Amygdala (tissue), 56 donors: ENCODE measurements at places on chromosomes 12 and 14.

GRCh38 chr12:13000925-13001774 is 1.1 kb upstream of the HEBP1 start:
- DNase-seq = peak; percentile 55

DNA sequence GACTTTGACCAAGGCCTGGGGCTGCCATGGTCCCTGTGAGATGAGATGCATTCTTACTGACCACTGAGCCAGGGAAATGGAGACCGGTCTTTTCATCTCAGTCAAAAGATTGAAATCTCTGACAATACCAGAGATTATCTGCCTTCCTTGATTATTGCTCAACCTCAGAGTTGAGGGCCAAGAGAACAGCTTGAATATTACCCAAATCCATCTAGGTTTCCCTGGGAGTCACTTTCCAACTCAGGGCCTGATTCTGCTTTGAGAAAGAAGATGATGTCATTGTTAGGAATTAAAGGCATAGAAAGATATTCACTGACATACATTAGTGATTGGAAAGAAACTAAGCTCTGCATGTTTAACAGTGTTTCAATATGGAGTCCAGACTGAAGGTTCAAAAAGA is 515.9 kb upstream of the TBX3 start:
- no peak for DNase-seq

DNA sequence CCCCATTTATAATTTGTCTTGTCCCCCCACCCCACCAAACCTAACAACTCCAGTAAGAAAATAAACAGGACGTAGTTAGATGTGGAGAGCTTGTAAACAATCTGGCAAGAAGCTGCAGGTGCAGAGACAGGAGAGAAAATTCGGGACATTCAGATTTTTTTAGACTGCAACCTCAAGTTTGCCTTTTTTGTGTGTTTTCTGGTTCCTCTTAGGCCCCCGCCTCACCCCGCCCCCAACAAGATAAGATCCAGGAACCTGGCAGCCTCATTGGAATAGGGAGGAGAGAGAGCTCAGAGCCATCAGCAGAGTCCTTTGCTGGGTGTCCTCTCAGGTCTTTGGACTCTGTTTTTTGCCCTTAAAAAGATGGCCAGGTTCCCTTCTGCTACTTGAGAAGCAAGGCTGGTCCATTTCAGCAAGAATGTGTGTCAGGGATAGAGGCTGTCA is 2.9 kb downstream of the HOXC10 start:
- DNase-seq = no peak

DNA sequence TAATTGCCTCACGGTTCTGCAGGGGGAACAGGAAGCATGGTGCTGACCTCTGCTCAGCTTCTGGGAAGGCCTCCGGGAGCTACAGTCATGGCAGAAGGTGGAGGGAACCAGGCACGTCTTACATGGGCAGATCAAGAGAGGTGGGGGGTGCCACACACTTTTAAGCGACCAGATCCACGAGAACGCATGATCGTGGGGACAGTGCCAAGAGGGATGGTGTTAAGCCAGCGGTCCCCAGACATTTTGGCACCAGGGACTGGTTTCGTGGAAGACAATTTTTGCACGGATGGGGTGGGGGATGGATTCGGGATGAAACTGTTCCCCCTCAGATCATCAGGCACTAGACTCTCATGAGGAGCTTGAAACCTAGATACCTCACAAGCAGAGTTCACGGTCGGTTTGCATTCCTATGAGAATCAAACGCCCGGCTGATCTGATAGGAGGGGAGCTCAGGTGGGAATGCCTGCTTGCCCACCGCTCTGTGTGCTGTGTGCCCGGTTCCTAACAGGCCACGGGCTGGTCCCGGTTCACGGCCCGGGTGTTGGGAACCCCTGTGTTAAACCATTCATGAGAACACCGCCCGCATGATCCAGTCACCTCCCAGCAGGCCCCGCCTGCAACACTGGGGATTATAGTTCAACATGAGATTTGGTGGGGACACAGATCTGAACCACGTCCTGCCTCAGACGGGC is 96.9 kb downstream of the ADGRD1 start:
- DNase-seq = no peak

DNA sequence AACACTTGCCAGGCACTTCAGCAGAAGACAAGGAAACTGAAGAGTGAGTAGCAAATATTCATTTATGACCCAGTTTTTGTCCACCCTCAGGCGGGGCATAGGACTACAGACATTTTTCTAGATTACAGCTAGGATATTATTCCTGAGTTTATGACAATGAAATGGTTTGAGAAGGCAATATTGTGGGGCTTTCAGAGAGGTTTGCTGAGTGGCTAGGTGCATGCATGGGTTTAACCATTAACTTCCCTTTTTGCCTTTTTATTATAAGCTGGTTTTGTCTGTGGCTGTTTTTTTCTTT is 104.0 kb upstream of the BCAT1 start:
- DNase-seq = no peak

DNA sequence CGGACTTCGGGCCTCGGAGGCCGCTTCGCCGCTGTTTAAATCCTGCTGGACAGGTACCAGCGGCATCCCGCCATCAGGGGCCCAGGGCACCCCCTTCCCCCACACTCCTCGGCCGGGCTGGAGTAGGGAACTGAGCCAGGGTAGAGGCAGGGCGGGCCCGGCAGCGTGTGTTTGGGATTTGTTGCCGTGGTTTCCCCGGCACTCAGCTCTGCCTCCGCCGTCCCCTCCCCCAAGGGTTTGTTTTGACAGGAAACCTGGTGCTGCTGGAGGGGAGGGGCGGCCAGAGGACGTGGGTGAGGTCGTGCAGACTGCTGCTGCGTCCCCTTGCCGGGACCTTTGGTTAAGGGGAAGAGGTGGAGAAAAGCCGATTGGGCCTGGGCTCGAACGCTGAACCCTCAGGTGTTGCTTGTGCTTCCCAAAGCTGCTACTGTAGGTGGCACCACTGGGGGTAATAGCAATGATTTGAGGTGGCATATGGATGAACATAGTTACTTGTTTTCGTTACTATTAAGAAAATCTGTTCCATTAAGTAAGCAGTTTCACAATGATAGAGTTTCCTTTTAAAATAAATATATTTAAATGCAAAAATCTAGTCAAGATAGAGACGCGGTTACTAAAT is 778 bp downstream of the TCP11L2 start:
- DNase-seq = peak; percentile 40

- no peak for DNase-seq
Observed at GRCh38 chr14:103659631-103660030, 30.6 kb downstream of the KLC1 start.

GRCh38 chr12:24945039-24945438 is 3.9 kb downstream of the BCAT1 start:
- DNase-seq = no peak

DNA sequence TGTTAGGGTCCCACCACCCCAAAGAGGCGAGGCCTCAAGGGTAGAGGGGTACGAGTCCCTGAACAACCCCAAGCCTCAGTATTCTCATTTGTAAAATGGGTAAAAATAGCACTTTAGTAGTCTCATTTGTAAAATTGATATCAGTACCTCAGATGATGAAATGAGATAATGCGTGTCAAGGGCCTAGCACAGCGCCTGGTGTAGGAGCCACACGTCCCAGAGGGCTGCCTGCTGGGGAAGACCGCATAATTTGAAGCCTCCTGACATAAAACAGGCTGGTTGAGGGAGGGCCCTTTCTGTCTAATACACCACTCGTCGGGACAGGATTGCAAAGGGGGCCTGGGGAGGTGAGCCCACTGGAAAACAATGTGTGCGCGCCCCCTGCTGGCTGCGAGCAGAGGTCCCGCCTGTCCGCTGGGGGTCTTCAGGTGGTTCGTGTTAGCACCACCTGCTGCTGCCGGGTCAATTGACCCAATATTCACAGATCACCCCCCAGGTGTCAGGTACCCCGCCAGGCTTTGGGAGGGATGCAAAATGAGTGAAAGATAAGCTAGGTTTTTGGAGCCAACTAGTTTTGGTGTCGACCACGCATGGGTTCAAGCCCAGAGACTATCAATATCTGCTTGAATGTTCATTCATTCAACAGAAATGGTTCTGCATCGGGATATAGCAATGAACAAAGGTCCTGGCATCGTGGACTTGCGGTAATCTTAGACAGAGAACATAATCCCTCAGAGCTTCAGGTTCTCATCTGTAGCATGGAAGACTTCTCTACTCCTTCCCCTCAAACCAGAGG is 24.7 kb upstream of the IRF2BPL start:
- DNase-seq = peak; percentile 21

DNA sequence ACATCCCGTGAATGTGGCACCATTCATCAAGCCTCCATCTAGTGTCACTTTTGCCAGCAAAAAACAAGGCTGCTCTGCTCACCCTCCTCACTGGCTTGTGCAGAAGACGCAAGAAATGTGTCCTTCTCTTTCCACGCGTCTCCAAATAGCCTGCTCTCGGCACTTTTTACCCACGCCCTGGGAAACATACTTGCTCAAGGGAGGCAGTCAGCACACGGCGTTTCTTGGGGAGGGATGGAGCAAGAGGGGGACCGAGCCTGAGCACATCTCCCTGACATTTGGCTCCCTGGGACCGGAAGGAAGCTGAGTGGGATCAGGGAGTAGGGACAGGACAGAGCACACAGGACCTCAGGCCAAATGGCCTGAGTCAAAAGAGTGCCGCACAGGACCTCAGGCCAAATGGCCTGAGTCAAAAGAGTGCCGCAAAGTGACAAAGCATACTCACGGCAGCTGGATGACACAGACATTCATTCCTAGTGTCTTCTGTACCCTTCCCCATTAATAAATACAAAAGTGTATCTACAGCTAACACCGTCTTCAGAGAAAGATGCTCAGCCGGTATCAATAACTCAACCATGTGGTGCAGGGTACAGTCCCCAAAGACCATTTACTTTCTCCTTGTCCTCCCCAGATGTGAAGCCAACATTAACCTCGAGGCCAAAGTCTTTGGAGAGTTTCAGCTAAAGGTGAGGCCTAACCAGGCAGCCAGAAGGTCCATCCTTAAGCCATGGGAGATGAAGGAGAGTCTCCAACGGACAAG is 7.1 kb downstream of the BCL11B start:
- no peak for DNase-seq

DNA sequence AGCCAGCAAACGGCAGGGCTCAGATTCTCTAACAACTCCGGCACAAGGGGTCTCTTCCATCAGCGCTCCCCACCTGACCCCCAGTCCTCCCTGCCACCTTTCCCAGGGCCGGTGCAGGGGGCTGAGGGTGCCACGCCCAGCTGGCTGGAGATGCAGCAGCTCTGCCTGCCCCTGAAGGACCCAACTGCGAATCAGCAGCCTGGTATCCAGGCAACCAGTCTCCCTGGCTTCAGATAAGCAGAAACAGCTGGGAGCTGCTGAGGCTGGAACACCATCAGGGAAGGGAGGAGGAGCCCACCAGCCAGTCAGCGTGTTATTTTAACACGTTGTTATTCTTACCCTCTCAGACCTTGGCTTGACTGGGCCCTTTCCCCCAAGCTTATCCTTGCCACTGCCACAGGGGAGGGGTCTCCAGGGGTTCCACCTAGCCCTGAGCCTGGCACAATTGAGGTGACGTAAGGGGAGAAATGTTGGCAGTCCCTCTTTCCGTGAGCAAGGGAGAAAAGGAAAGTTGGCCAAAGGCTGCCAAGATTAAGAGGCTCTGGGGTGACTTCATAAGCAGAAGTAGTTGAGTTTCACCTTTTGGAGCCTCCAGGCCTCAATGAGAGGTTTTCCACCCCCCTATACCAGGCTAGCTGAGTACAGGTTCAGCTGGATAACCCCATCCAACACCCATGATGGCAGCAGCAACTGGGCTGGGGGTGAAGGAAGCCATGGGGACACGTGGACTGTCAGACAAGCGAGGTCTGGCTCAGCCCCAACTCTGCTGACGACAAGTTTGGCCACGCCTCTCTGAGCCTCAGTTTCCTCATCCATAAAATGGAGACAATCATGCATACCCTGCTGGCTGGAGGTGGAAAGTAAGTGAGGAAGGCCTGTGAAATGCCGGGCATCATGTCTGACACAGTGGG is 91.1 kb downstream of the IRF2BPL start:
- DNase-seq = no peak

DNA sequence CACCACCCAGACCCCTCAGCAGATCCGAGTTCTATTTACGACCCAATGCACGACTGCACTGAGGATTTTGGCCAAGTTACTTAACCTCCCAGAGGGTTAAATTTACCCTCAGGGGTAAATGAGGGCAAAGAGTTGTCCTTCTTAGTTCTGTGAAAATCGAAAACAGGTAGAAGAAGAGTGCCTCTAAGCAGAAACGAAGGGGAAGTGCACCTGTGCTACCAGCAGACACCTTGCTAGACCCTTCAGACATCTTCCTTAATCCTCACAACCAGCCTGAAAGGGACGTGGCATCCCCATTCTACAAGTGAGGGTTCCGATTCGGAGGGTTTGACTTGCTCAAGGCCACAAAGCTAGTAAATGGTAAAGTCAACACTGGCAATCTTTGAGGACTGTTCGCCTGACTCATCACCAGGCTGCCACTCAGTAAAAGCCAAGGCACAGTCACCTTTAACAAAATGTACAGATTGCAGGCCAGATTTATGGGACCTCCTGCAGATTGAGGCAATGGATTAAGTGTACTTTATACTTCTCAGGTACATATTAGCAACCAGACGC is 1.6 kb downstream of the GSG1 start:
- DNase-seq = peak; percentile 15

DNA sequence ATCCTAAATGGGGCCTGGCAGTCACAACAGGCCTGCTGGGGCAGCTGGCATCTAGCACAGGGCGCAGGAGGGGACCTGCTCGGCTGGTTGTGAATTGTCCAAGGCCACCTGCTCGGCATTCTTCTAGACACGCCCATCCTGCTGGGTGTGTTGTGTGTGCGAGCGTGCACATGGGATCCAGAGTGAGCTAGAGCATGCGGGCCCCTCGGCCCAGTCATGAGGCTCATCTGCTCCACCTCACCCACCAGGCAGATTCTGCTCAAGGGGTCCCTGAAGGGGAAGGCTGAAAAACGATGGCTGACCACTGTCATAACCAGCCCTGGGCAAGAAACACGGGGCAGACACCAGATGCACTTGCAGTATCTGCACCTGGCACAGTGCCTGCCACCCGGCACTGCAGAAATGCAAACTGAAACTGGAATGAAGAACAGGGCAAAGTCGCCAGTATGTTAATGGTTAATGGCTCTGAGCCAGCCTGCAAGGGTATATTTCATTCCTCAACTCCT is 31.8 kb downstream of the MAX start:
- DNase-seq = no peak

DNA sequence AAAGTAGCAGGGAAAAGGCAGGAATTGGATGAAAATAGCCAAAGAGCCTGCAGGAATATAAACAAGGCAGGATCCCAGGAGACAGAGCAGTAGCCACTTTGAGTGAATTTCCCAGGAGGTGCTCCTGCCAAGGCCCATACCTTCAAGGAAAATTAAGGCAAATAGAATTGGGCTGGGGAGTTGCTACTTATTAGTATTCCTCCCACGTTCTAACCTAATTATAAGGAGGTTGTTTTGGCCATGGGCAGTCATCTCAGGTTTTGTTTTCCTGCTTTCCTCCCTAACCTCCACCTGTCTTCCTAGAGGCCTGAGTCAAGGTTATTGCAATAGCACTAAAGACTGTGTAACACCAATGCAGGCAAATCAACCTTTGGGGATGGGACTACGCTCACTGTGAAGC is 73.1 kb downstream of the DAD1 start:
- DNase-seq = no peak

DNA sequence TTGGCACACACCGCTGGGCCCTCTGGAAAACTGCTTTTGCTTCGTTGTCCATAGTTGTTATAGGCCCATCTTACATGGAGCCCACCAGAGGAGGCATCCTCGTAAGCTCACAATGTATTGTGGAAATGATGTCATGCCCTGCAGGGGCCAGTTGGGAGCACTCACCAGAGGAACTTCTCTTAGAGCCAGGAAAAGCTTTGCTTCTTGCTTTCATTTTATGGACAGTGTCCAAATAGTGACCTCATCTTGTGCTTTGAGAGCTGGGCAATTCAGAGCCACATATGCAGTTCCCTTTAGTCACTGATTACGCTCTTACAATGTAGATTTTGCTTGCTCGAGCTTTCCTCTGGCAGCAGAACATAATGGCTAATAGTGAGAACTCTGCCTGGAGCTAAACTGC is 275.6 kb downstream of the AACS start:
- DNase-seq = peak; percentile 42
